ENCODE measurements at places on chromosomes 1 and 21.

DNA sequence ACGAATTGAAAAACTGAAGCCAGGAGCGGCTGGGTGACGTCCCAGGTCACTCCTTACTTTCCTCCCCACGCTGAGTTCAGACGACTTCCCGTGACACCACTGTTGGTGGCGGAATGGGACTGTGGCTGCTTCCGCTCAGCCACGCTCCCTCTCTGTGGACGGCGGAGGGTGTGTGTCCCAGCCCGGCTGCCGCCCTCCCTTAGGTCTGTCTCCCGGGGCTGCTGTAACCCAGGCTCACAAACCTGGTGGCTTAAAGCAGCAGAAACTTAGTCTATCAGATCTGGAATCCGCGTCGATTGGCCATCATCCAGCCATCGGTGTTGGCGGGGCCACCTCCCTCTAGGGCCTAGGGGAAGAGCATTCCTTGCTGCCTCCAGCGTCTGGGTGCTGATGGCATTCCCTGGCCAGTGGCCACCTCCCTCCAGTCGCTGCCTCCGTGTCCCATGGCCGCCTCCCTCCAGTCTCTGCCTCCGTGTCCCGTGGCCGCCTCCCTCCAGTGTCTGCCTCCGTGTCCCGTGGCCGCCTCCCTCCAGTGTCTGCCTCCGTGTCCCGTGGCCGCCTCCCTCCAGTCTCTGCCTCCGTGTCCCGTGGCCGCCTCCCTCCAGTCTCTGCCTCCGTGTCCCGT lies 17.5 kb downstream of the TRPM2 start:
- DNase-seq = no peak

DNA sequence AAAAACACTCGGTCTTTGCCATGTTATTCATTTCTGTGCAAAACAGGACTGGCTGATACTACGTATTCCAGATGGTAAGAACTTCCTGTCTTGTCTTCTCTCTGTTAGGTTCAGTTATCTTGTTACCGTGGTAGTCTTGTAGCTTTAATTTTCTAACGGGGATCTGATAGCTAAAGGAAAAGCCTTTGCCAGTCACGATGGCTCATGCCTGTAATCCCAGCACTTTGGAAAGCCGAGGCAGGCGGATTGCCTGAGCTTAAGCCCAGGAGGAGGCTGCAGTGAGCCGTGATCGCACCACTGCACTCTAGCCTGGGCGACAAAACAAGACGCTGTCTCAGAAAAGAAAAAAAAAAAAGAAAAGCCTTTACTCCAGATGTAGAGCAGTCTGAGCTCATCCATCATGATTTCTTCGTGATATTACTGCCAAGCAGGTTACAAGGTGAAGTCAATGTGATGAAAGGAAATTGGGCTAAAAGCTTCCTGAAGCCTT lies 11.1 kb upstream of the MSTO1 start:
- no peak for DNase-seq

DNA sequence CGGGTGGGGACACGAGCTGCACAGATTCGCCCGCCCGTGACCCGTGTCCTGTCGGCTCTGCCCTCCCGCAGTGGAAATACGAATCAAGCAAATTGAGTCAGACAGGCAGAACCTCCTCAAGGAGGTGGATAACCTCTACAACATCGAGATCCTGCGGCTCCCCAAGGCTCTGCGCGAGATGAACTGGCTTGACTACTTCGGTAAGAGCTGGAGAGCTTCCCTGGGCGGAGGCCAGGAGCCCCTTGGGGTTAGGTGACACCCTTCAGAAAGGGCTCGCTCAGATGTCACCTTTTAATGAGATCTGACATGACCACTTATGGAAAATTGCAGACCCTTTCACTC lies 489 bp downstream of the CDCA8 start:
- DNase-seq = no peak

- no peak for DNase-seq
Measured at GRCh38 chr1:25564777-25565574, 21.6 kb downstream of the LDLRAP1 start.

DNA sequence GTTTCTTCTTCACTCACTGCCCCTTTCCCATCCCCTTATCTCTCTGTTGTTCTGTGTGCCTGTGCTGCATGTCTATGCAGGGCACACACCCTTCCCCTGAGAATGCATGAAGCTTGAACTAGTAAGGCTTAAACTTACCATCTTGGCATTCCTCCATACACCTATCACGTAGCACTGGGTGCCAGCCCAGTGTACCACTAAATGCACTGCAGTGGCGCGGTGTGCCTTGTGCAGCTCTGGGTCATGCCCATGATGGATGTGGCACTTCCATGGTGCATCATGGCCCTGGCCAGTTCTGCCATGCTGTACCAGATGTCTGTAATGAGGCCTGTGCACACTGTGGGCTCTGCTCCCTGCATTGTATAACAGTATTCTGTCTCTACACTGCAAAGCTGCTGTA lies 10.7 kb downstream of the PTPRU start:
- no peak for DNase-seq

- no peak for DNase-seq
Measured at GRCh38 chr21:46148106-46148505, 7.3 kb downstream of the FTCD start.

- no peak for DNase-seq
Measured at GRCh38 chr21:36926989-36927718, 39.3 kb downstream of the HLCS start.

- DNase-seq = no peak
Measured at GRCh38 chr1:163744301-163744887, 422.6 kb downstream of the NUF2 start.
